Stomach (tissue), 19 donors: ENCODE measurements at places on chromosomes 12 and 14. TPM values are rescaled to one million over a fixed set of nuclear protein-coding genes. Genes with fewer than 3 reads are reported as not detected.
A peak's percentile ranks its signal among the peaks of the same experiment; 100 is the strongest.

DNA sequence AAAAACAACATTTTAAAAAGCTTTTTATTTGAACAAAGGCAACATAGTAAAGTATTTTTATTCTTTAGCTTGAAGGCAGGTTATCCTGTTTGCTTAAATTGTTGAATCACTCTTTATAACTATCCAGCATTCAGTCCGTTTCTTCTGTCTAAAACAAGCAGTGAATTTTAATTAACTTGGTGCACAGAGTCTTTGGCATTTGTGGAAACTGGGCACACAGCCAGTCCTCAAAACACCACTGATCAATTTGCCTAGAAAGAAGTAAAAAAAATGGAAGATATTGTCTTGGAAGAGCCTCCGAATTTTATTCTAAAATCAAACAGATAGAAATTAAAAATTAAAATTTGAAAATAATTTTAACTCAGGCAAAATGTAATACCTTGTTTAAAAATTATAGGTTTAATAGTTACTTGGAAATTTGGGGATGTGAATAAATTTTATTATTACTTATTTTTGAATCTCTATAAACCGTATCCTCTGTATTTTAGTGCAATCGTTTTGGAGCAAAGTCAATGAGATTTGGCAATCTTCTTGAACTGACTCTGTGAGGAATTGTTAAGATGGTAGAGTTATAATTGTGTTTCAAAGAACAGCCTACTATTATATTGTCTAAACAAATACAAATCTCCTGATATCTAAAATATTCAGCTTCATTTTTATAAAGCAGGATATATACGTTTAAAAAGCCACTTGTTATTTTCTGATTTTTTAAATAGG, 927.0 kb downstream of the SLC16A7 start:
- no peaks in the 10 kb centered on the region for H3K27me3 ChIP-seq
- H3K4me3 ChIP-seq, result no peak overlapping the region
- H3K36me3 ChIP-seq, result no peaks in the 10 kb centered on the region
- H3K27ac ChIP-seq, result no peak overlapping the region
- no peak for DNase-seq
- no peaks in the 10 kb centered on the region for H3K4me1 ChIP-seq

- H3K27me3 ChIP-seq, result no peaks in the 10 kb centered on the region
- no peaks in the 10 kb centered on the region for H3K36me3 ChIP-seq
- no peak for DNase-seq
- no peak overlapping the region for H3K27ac ChIP-seq
- H3K4me3 ChIP-seq, result no peak overlapping the region
These were observed 4.3 kb downstream of the BICD1 start for GRCh38 chr12:32110942-32111341.

GRCh38 chr12:46518169-46518568, 145.6 kb upstream of the SLC38A2 start:
- H3K4me3 ChIP-seq, result no peak overlapping the region
- no peaks in the 10 kb centered on the region for H3K36me3 ChIP-seq
- no peak for DNase-seq

Gene RBM19
- 109 TPM for total RNA-seq

GRCh38 chr12:42128327-42128726, 16.3 kb downstream of the GXYLT1 start:
- H3K36me3 ChIP-seq, result no peaks in the 10 kb centered on the region
- H3K27me3 ChIP-seq, result no peaks in the 10 kb centered on the region
- H3K27ac ChIP-seq, result no peak overlapping the region
- no peak for DNase-seq

Gene RND1
- 21.0 TPM for total RNA-seq

DNA sequence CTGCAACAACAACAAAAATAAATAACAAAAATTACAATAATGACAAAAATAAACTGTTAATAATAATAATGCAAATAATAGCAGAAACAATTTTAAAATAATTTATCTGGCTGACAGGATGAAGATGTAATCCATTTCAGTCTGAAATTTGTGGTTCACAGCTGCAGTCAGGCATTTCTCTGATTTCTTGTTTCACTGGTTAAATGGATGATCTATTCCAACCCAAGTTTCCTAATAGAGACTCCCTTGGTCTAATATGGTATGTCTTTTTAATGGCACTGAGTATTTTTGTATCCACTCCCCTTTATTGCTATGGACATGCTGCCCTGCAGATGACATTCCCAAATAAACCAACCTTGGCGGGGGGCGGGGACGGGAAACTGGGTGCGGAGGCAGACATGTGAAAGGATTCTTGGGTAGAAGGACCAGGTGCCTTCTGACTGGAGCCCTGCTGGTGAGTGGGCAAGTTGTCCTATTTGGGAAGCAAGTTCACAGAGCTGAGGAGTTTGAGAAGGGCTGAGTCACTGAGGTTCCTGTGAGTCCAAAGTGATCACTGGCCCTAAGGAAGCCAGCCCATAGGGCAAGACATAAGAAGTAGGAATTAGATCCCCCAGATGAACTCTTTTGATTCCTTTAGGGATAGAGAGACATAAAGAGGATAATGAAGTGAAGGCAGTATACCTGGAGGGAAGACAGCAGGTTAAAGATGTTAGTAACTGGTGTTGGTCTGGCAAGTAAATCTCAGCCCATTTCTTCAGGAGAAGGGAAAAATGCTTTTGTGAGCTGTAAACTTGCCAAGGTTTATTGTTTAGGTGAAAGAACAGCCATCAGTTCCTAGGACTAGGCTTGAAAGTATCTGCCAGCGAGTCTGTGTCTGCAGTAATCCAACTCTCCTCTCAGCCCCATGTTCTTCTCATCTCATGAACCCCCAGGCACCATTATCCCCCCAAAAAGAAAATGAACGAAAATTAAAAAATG, 14.5 kb downstream of the FOXG1 start:
- no peak overlapping the region for H3K27ac ChIP-seq
- no peaks in the 10 kb centered on the region for H3K36me3 ChIP-seq
- H3K27me3 ChIP-seq, result peaks cover 69% of the 10 kb centered on the region
- no peak overlapping the region for H3K4me3 ChIP-seq
- no peak for DNase-seq
- H3K4me1 ChIP-seq, result peaks cover 16% of the 10 kb centered on the region

GRCh38 chr14:68451696-68452373, 341.0 kb downstream of the ZFP36L1 start:
- H3K27ac ChIP-seq, result peak overlapping the region; percentile 24
- no peak overlapping the region for H3K4me3 ChIP-seq
- DNase-seq, result peak; percentile 75
- H3K27me3 ChIP-seq, result no peaks in the 10 kb centered on the region
- H3K36me3 ChIP-seq, result no peaks in the 10 kb centered on the region

DNA sequence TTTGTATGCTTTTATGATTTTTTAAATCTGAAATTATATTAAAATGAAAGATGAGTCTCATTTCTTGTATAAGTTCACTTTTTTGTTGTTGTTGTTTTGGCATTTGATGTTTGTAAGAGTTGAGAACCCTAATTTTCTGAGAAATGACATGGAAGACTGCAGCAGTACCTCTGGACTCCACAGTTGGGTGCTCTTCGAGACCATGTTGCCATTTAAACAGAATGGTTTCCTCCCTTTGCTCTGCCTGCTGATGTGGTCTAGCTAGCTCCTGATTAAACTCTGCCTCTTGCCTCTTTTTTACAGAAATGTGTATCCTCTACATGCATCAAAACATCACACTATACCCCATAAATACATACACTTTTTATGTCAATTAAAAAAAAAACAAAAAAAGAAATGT, 5.8 kb upstream of the LTA4H start:
- no peak for DNase-seq
- H3K4me1 ChIP-seq, result peaks cover 18% of the 10 kb centered on the region
- no peaks in the 10 kb centered on the region for H3K36me3 ChIP-seq
- no peak overlapping the region for H3K27ac ChIP-seq
- H3K27me3 ChIP-seq, result no peaks in the 10 kb centered on the region

Gene DBX2
- total RNA-seq, result not detected

DNA sequence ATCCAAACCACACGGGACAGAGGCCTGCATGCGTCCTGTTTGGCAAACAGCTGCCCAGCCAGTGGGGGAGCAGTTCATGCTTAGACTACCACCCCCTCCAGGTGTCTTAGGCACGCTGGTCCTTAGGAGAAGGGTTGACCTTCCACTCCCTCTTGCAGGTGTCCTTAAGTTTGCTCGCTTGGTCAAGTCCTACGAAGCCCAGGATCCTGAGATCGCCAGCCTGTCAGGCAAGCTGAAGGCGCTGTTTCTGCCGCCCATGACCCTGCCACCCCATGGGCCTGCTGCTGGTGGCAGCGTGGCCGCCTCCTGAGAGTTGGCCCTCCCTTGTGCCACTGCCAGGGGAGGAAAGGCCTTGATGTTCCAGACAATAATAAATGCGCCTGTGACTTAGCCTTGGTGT, 1.8 kb downstream of the C12orf57 start:
- H3K27me3 ChIP-seq, result no peaks in the 10 kb centered on the region
- peaks cover 22% of the 10 kb centered on the region for H3K36me3 ChIP-seq
- peak overlapping the region; percentile 45 for H3K4me3 ChIP-seq
- no peak for DNase-seq

- peak; percentile 66 for DNase-seq
- peaks cover 5% of the 10 kb centered on the region for H3K36me3 ChIP-seq
These were observed at the start of gene TMEM229B for GRCh38 chr14:67487937-67488893. TMEM229B (minus strand) TSS chr14:67488721; CDS start chr14:67473923, 14,798 bp downstream.

DNA sequence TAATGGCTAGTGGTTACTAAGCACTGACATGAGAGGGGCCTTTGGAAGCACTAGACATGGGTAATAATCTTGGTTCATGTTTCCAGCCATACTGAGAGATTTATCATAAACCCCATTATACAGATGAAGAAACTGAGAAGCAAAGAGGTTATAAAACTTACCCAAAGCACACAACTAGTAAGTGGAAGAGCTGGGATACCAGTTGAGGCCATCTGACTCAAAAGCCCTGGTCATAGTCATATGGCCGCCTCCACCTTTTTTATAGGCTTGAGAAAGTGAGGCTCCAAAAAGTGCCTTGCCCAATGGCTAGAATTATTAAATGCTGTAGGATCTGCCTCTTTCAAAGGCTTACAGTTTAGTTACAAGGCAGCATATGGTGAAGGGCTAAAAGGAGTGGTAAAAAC, 944 bp downstream of the TXNRD1 start:
- H3K27ac ChIP-seq, result peak overlapping the region; percentile 86
- no peak for DNase-seq
- H3K27me3 ChIP-seq, result no peaks in the 10 kb centered on the region
- H3K4me3 ChIP-seq, result peak overlapping the region; percentile 59
- no peaks in the 10 kb centered on the region for H3K36me3 ChIP-seq

Gene ARHGEF25
- total RNA-seq, result 29.0 TPM
